ENCODE measurements at places on chromosomes 11 and 22. TPM values are rescaled to one million over a fixed set of nuclear protein-coding genes. Genes with fewer than 3 reads are reported as not detected.

DNA sequence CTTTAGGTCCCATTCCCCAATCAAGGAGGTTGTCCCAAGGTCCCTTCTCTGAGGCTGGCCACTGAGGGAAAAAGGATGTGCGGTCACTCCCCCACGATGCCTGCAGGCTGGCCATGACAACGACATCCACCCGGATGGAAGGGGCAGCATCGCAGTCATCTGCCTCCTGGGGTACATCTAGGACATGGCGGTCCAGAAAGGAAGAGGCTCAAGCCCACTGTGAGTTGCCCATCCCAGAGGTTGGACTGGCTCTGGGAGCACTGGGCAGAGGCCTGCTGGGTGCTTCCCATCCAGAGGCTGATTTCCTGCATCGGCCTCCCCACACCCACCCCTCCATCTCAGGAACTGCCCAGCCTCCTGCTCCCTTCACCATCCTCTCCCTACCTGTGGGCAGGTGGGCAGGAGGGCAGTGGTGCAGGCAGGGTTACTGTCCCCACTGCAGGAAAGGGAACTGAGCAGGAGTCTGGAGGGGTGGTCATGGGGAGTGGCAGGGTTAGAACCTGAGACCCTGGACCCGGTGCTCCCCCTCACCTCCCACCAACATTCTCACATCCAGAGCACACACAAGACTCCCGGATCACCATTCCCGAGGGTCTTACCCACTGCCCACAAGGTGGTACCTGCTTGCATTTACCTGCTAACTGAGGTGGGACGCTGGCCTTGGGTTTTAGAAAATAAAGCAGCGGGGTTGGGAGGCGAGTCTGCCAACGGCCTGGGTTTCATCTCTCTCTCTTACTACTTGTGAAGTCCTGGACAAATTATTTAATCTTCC is 4.4 kb downstream of the RCE1 start:
- H3K27ac ChIP-seq: no peak overlapping the region
- no peak overlapping the region for H3K4me3 ChIP-seq
- DNase-seq: no peak
- H3K4me1 ChIP-seq: peaks cover 13% of the 10 kb centered on the region
- no peaks in the 10 kb centered on the region for H3K27me3 ChIP-seq

- no peak overlapping the region for H3K4me3 ChIP-seq
- H3K4me1 ChIP-seq: no peaks in the 10 kb centered on the region
- no peak overlapping the region for H3K27ac ChIP-seq
- peaks cover 5% of the 10 kb centered on the region for H3K27me3 ChIP-seq
Measured at GRCh38 chr11:7186190-7186589, 65.5 kb upstream of the SYT9 start.

DNA sequence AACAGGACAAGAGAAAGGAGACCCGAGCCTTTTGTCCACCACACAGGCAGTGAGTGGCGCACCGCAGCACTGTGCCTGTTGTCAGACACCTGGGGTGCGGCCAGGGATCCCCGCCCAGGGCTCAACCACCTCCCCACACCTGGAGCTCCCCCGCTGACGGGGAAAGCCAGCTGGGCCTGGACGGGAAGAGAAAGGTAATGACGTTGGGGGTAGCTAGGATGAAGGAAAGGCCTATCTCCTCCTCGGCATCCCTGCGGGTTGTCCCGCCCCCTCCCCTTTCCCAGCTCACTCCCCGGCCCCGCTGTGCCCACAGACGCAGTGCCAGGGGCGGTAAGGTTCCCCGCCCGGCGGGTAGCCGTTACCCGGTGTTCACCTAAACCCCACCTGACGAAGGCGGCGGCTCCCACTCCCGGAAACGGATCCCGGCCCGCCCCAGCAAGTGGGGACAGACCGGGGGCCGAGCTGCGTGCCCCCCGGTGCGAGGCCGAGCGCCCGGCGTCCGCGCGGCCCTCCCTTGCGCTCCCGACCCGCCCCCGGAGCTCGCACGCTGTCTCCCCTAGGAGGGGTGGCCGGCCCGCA is 495 bp downstream of the HYOU1 start:
- H3K27ac ChIP-seq: peak overlapping the region; percentile 90
- H3K36me3 ChIP-seq: peaks cover 22% of the 10 kb centered on the region
- no peak for DNase-seq
- H3K4me1 ChIP-seq: peaks cover 11% of the 10 kb centered on the region
- no peaks in the 10 kb centered on the region for H3K27me3 ChIP-seq
- peak overlapping the region; percentile 90 for H3K4me3 ChIP-seq

The C11orf97 gene
- total RNA-seq: not detected

All from type B pancreatic cell (in vitro differentiated cells).